ENCODE measurements at places on chromosomes 4 and X.

GRCh38 chr4:150090836-150091235 lies 12.6 kb downstream of the DCLK2 start:
- DNase-seq = no peak

DNA sequence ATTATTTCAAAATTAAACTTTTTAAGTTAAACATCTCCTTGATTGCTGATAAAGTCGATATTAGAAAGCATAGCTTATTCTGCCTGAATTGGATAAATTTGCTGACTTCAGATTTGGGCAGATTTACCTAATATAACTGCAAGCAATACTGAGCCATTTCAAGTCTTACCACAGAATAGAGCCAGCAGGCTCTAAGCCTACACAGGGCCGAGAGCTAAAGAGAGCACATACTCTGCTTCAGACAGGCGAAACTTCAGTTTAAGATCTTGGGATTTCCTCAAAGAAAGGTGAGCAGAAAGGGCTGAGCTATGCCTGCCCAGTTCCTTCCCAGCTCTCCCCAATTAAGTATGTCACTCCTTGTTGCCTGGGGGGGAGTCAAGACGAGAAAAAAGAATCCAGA lies 240.6 kb upstream of the NOCT start:
- DNase-seq = no peak

GRCh38 chr4:188082796-188083195 lies 26.6 kb downstream of the TRIML2 start:
- no peak for DNase-seq

DNA sequence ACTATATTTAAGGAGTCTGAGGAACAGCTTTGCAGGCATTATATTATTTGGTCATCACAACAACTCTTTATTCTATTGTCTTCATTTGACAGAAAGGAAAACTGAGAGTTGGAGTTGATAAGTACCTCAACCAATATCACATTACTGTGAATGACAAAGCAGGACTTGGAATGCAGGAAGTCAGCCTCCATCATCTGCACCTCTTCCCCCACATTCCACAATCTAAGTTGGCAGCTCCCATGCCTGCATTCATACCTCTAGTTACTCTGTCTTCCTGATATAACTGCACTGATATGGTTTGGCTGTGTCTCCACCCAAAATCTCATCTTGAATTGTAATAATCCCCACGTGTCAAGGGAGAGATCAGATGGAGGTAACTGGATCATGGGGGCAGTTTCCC lies 356.7 kb downstream of the GALNTL6 start:
- no peak for DNase-seq

DNA sequence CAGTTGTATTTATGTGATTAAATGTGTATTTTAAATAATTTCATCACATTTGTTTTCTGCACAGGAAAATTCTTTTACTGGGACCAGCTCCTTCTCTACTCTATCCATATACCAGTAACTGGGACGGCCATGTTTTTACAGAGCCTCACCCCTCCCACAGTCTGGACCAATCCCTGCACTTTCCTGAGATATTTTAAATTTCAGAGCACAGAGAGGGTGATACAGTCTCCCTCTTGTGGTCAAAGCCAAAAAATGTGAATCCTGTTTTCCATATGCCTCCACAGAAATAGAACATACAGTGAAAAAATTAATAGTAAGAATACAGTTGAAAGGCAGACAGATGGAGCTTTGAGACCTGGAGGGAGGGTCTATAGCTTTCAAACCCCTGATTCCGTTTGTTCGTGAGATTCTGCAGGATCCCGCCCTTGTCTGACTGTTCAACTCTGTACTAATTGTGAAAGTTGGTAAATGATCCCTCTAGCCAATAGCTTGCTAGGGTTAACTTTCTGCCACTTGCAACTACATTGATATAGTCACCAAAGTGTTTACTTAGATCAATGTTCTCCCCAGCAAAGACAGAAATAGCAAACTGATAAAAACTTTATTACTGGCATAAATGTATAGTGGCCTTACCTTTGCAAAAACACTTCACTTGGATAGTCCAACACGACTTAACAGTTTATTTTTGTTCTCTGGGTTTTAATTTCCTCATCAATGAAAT lies 172.2 kb downstream of the PPARGC1A start:
- no peak for DNase-seq

DNA sequence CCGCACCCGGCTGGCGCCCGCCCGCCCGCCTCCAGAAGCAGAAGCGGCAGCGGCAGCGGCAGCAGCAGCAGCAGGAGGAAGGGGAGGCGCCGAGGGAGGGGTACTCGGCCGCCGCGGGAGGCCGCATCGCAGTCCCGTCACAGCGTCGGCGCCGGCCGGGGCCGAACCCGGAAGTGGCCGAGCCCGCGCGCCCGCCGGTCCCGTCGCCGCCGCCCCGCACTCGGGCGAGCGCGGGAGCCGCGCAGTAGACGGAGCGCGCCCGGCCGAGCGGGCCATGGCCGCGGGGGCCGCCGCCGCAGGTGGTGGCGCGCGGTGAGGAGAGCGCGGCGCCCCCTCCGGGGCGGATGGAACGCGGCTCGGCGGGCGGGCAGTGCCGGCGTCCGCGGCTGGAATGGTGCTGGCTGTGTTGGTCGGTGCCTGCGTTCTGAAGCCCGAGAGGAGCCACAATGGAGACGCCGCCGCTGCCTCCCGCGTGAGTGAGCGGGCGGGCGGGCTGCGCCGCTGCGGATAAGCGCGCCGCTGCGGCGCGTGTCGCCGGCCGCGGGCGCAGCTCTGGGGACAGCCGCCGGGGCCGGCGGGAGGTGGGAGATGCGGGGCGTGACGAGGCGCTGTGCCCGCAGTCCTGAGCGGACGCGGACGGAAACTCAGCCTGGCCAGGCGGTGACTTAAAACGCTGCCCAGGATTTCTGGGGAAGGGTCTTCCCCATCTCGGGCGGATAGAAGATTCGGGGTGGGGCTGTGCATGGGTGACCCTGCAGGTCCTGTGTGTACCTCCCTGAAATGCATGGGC lies at the start of gene KLHL2:
TSS of gene KLHL2 (plus strand) at position 131 of the 790 bp plus-strand sequence. CDS start at position 447, 316 bp downstream.
- peak; percentile 40 for DNase-seq

- no peak for DNase-seq
Observed at GRCh38 chr4:169215656-169216055, 55.1 kb downstream of the SH3RF1 start.

DNA sequence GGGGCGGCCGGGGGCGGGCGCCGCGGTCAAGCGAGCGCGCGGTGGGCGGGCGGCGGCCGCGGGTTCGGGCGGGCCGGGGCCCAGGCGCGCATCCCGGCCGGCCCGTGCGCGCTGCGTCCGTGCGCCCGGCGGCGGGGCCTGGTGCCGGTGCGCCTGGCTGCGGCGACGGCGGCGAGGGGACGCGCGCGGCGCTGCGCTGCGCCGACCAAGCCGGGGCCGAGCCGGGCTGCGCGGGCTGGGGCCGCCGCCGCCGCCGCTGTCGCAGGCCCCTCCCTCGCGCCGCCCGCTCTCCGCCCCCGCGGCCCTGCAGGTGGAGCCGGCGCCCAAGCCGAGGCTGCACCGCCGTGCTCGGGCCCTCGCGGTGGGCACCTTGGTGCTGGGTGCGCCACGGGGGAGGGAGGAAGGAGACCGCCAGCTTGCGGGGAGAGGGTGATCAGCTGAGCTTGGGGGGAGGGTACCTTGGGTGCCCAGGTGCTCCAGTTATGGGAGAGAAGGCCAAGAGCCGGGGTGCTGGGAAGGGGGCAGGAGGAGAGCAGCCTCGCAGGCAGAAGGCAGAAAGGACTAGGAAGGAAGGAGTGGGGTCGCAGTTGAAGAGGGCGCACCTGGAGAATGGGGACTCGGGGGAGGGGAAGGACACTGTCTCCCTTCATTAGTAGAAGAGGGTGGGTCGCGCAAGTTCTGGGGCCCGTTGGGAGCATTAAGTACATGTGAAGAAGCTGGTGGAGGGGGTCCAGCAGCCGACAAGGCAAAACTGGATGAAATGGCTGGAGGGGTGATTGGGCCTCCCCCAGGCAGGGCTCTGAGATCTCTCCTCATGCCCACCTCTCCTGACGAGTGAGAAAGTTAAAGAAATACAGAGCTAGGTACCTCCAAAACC lies at the start of gene PPP2R2C:
TSS of gene PPP2R2C (minus strand) at position 228 of the 877 bp plus-strand sequence. CDS start 385 bp downstream, outside the sequence.
- DNase-seq = no peak

DNA sequence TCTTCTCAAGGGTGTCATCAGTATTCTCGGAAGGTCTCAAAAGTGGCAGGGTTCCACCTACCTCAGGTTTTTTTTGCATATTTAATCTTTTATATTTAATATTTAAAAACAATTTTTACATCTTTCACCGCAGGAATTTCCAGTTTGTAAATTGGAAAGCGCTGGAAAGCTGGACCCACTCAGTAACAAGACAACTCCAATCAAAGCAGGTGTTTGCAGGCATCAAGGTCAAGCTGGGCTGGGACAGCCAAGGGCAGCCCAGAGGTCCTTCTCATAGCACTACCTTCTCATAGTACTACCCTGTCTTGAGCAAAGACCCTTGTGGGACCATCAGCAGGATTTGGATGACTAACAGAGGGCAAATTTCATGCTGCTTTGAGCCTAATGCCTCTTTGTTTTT lies 160.1 kb downstream of the TET2 start:
- DNase-seq = no peak

- DNase-seq = no peak
Observed at GRCh38 chrX:49184294-49185281, 1.6 kb downstream of the PRICKLE3 start.

GRCh38 chr4:177960566-177960965 lies 518.3 kb upstream of the AGA start:
- no peak for DNase-seq

- no peak for DNase-seq
Observed at GRCh38 chr4:88219099-88219498, 60.7 kb upstream of the ABCG2 start.

- DNase-seq = no peak
Observed at GRCh38 chr4:24796620-24797019, 1.2 kb downstream of the SOD3 start.

DNA sequence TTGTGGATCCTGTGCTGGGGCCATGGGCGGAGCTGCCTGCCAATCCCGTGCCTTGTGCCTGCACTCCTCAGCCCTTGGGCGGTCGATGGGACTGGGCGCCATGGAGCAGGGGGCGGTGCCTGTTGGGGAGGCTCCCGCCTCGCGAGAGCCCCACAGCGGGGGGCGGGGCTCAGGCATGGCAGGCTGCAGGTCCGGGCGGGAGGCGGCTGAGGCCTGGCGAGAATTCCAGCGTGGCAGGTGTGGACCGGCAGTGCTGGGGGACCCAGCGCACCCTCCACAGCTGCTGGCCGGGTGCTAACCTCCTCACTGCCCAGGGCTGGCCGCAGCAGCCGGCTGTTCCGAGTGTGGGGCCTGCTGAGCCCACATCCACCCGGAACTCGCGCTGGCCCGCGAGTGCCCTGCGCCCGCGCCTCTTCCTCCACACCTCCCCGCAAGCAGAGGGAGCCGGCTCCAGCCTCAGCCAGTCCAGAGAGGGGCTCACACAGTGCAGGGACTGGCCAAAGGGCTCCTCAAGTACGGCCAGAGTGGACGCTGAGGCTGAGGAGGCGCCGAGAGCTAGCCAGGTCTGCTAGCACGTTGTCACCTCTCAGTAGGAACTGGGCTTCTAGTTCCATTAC lies 85.9 kb downstream of the GBA3 start:
- DNase-seq = no peak

DNA sequence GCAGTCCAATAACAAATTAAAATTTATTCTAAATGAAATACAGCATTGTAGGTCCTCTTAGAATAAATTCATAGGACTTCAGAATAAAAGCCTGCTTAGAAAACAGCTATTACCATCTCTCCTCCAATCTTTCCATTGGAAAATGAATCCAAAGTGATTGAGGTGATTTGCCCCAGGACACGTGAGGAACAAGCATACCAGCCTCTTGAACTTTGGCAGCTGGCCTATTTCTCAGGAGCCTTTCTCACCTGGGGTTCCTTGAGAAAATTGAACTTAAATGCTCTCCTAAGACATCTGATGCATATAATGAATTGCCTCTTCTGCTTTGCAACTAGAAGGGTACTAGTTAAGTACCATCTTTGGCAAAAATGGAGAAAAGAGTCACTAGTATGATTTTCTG lies 13.5 kb downstream of the ARHGAP24 start:
- no peak for DNase-seq

GRCh38 chrX:29640106-29640505 lies 575.3 kb upstream of the MAGEB2 start:
- DNase-seq = no peak

DNA sequence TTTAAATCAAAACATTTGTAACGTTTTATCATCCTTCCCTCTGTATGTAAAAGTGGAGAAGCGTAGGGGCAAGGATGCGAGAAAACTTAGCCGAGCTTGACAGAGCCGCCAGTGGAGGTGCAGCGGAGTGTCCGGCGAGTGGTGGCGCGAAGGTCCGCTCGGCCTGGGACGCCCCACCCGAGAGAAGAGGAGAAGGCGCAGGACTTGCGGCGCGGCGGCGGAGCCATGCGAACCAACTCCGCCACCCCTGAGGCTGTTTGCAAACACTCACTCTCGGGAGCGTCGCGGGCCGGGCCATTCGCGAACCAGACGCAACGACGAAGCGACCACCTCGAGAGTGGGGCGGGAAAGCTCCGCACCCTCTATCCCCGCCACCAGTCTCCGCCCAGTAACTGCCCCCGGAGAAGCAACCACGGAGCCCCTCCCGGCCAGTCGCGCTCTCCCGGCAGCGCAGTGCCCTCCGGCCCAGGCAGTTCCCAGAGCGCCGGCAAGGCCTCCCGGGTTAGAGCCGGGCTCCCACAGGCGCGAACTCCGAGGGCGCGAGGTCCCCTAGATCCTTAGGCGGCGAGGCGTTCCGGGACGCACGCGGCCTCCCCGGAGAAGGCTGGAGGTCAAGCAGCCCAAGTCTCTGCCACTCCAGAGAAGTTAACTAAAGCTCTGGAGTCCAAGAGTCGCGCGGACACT lies 2.3 kb upstream of the MAB21L2 start:
- DNase-seq = no peak

GRCh38 chr4:122671919-122672490 lies 51.1 kb upstream of the IL21 start:
- no peak for DNase-seq

- DNase-seq = no peak
Observed at GRCh38 chr4:164212134-164212533, 541.8 kb upstream of the SMIM31 start.

DNA sequence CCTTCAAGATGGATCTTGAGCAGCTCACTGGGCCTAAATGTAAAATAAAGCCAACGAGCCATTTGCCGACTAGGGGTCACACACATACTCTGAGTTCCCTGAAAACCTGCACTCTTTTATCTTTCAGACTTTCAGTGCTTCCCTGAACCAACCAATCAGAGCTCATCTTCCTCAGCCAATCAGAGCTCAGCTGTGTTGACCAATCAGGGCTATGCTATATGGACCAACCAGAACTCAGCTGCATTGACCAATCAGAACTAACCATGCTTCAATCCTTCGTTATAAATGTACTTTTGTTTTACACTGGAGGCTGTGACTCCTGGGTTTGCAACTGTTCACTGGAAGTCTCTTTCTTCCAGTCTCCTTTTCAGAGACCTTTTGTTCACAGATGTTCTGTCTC lies 19.3 kb downstream of the SLC25A53 start:
- no peak for DNase-seq

All from stimulated activated CD8-positive, alpha-beta memory T cell treated with anti-CD3 and anti-CD28 coated beads, Interleukin-4, amount 100 ng/mL, for 1 hour (primary cell).